ENCODE measurements at places on chromosomes 7 and 10.

GRCh38 chr10:65306201-65306600, 1619.6 kb upstream of the LRRTM3 start:
- DNase-seq, result no peak

- no peak for DNase-seq
Observed at GRCh38 chr10:110698340-110698739, 54.2 kb downstream of the RBM20 start.

- DNase-seq, result no peak
Observed at GRCh38 chr10:63763744-63764143, 242.5 kb downstream of the REEP3 start.

DNA sequence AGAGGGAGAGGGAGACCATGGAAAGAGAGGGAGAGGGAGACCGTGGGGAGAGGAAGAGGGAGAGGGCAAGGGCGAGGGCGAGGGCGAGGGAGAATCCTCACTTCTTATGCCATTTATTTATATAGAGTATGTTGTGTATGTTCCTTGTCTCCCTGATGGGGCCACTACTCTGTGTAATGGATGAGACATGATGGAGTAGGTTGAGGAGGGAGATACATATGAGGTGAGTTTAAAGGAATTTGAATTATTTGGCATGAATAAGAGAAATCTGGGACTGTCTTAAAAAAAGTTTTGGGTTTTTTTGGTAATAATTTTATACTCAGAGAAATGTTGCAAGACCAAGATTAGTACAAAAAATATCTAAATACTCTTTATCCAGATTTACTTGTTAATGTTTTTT, 20.1 kb downstream of the CCSER2 start:
- DNase-seq, result no peak

- DNase-seq, result no peak
Observed at GRCh38 chr10:7258948-7259523, 151.8 kb downstream of the SFMBT2 start.

- no peak for DNase-seq
Observed at GRCh38 chr7:102042016-102042656, 224.7 kb downstream of the CUX1 start.

DNA sequence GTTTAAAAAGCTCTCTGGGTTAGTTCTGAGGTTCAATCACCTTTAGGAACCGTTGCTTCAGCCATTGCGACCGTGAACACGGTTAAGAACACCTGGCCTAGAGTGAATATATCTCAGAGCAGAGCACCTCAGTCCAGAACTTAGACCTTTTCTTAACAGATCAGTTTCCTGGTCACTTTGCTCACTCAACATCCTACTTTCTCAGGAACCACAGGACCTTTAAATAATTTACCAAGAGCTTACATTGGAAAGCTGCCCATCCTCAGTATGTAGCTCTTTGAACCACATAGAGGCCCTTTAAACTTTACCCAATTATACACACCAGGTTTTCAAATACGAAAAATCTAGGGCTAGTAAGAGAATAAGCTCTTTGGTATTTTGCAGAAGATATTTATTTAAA, 153.2 kb downstream of the NRBF2 start:
- DNase-seq, result no peak

DNA sequence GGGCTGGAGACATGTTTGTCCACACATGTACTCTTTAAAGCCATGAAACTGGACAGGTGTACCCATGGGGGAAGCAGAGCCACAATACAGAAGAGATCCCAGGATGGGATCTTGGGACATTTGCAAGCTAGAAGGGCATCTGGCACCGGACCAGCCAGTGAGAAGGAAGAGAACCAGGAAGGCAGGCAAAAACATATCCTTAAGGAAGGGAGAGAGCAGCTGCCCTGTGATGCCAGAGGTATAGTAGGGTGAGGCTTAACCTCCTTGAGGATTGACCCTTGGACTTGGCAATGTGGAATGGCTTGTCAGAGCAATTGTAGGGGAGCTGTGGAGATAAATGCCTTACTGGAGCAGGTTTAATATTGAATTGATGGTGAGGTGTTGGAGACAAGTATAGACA, 17.9 kb upstream of the SUV39H2 start:
- no peak for DNase-seq

DNA sequence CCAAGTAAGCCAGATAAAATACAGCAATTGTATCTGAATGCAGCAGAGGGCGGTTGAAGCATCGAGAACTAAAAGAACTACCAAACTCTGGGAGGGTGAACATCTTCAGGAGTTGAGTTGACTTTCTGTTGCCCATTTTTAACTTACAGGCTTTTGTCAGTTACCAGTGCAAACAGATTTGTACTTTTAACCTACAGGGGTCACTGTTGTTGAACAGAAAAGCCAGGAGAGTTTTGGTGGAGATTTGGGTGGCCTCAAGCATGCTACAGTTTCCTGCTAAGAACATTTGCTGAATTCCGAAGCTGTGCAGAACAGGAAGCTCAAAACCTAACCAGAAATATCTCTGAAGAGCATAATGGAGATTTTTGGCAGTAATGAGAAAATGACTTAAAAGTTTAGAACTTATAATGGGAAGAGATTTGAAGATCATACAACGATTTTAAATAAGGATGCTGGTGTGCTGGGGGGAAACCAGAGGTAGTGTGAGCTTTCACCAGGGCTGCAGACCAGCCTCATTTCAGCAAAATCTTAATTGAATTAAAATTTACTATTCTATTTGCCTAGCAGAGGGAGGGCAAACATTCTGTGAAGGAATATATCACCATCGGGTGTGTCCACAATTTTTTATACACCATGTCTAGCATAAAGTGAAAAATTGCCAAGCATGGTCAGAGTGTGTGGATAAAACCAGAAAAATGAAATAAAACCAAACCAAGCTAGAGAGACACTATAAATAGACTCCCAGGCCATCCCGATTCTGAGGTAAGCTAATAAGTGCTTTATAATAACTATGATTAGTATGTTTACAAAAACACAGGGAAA, 208.6 kb upstream of the CCDC6 start:
- DNase-seq, result peak; percentile 70

- DNase-seq, result peak; percentile 14
Observed at GRCh38 chr7:18541181-18541870, 45.8 kb downstream of the HDAC9 start.

GRCh38 chr7:83060218-83060617, 102.5 kb downstream of the PCLO start:
- no peak for DNase-seq

GRCh38 chr7:151245360-151246101, 3.0 kb downstream of the SMARCD3 start:
- DNase-seq, result no peak

DNA sequence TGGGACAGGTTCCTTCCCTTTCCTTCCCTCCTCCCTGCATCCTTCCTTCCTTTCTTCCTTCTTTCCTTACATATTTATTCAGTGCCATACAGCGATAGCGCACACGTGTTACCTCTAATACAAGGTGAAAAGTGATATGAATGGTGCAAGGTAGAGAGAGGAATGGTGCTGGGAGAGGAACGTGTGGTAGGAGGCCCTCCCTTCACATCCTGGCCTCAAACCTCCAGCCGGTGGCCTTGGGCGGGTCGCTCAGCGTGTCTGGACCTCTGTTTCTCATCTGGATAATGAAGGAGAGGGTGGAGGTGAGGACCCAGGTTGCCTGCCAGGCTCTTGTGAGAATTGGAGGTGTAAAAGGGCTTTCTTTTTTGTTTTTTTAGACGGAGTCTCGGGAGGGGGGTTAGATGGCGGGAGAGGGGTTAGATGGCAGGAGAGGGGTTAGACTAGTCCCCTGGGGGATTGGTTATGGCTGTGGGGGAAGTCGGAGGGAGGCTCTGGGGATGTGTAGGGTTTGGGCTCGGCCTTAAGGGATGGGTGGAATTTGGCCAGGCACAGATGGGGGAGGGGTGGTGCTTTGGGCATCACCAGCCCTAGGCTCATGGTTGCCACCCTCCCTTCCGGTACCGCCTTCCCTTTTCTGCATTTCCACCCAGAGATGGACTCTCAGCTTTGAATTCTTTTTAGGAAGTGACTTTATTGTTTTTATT, 14.9 kb downstream of the CHST3 start:
- DNase-seq, result no peak

DNA sequence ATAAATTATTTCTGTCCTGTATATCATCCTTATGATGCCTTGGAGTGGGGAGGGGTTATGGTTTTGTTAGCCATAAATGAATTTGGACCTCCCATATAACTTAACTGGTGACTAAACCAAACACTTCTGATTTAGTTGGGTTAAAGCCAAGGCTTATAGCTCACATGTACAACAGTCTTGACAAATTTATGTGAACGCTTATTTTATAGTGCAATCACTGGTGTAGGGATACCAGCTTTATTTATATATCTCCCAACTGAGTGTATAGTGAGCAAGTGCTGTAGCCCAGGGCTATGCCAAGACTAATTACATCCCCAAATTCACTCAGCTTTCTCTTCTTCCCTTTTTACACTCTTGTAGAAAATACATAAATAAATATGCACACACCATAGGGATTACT, 956.2 kb downstream of the SORCS3 start:
- no peak for DNase-seq

DNA sequence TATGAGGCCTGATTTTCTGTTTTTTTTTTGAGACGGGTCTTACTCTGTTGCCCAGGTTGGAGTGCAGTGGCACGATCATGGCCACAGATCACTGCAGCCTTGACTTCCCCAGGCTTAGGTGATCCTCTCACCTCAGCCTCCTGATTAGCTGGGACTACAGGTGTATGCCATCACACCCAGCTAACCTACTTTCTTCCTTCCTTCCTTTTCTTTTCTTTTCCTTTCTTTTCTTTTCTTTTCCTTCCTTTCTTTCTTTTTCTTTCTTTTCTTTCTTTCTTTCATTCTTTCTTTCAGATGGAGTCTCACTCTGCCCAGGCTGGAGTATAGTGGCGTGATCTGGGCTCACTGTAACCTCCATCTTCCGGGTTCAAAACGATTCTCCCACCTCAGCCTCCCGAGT, 3.8 kb downstream of the SRRT start:
- no peak for DNase-seq

- DNase-seq, result no peak
Observed at GRCh38 chr7:34117573-34117972, 212.2 kb downstream of the BMPER start.

- no peak for DNase-seq
Observed at GRCh38 chr7:28291559-28291958, 111.0 kb upstream of the JAZF1 start.

DNA sequence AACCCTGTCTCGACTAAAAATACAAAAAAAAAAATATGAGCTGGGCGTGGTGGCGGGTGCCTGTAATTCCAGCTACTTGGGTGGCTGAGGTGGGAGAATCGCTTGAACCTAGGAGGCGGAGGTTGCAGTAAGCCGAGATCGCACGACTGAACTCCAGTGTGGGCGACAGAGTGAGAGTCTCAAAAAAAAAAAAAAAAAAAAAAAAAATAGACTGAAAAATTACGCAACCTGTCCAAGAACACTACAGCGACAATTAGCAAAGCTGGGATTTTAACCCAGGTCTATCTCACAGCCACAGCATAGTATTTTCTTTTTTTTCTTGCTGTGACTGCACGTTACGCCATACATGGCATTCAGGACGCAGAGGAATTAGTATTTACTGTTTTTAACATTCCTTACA, 1.1 kb upstream of the RABGEF1 start:
- no peak for DNase-seq

DNA sequence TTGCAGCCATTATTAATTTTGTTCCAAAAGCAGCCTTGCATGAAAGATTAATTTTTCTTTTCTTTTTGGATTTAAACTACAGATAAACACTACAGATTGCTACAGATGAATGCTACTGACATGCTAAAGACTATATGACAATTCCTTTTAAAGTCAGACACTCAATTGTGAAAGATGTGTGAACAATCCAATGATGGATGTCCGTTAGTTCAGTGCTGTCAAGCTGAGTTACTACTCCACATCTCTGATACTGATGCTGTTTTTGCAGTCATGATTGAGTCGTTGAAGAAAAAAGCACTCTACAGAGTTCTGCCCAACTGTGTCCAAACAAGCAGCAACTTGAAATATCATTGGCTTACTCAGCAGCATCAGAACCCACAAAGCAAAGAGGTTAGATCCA, 146.8 kb downstream of the OTUD1 start:
- no peak for DNase-seq

- no peak for DNase-seq
Observed at GRCh38 chr10:43215758-43216455, 51.0 kb downstream of the RASGEF1A start.

GRCh38 chr7:143485094-143485493, 7.4 kb downstream of the TAS2R41 start:
- no peak for DNase-seq

GRCh38 chr7:156892081-156892800, 742 bp downstream of the LMBR1 start:
- no peak for DNase-seq

DNA sequence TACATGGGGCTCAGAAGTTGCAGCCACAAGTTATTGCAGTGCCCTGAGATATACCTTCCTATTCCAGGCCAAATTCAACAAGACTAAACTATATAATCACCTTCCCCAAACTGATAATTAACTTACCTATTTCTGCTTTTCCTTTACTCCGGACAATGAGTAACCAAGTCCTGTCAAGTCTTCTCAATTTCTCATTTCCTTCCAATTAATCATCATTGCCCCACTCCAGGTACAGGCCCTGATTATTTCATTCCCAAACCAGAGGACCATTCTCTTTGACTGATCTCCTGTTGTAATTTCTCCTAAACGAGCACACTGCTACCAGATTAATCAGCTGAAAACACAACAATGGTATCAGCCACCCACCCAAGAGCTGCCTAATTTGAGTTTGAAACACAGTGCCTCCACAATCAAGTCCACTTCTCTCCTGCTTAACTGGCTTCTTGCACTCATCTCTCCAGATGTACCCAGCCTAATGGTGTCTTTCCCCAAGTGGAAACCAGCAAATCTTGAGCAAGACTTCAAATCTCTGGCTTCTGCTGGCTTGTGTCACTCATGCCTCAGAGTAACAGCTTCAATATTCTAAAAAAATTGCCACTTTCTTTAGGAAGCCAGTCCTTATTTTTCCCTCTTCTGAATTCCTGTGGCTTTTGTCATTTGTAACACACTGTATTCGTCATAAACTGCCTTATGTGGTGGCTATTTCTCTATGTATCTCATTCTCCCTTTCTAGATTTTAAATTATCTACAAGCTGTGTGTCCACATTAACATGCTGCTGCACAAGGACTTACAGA, 89.1 kb downstream of the CDK6 start:
- DNase-seq, result no peak

DNA sequence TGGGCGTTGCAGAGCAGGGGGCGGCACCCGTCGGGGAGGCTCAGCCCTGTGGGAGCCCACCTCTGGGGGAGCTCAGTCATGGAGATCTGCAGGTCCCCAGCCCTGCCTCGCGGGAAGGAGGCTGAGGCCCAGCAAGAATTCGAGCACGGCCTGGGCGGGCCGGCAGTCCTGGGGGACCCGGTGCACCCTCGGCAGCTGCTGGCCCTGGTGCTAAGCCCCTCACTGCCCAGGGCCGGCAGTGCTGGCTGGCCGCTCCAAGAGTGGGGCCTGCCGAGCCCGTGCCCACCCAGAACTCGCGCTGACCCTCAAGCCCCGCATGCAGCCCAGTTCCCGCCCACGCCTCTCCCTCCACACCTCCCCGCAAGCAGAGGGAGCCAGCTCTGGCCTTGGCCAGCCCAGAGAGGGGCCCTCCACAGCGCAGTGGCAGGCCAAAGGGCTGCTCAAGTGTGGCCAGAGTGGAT, 76.2 kb downstream of the TMEM26 start:
- DNase-seq, result no peak

- no peak for DNase-seq
Observed at GRCh38 chr10:34791947-34792346, 23.1 kb downstream of the PARD3 start.
